ENCODE measurements at places on chromosomes 3 and 15.
A peak's percentile ranks its signal among the peaks of the same experiment; 100 is the strongest.

- DNase-seq = no peak
These were observed 13.7 kb upstream of the SEC22A start for GRCh38 chr3:123188058-123188457.

- DNase-seq = peak; percentile 20
These were observed 540.1 kb downstream of the NTRK3 start for GRCh38 chr15:87716422-87716821.

- DNase-seq = no peak
These were observed 23.9 kb downstream of the FAM174B start for GRCh38 chr15:92631721-92632120.

- no peak for DNase-seq
These were observed 13.8 kb downstream of the KLHL6 start for GRCh38 chr3:183541738-183542137.

- no peak for DNase-seq
These were observed 4.3 kb downstream of the ZNF592 start for GRCh38 chr15:84752700-84753099.

GRCh38 chr3:67382536-67382935, 271.9 kb downstream of the SUCLG2 start:
- DNase-seq = no peak

DNA sequence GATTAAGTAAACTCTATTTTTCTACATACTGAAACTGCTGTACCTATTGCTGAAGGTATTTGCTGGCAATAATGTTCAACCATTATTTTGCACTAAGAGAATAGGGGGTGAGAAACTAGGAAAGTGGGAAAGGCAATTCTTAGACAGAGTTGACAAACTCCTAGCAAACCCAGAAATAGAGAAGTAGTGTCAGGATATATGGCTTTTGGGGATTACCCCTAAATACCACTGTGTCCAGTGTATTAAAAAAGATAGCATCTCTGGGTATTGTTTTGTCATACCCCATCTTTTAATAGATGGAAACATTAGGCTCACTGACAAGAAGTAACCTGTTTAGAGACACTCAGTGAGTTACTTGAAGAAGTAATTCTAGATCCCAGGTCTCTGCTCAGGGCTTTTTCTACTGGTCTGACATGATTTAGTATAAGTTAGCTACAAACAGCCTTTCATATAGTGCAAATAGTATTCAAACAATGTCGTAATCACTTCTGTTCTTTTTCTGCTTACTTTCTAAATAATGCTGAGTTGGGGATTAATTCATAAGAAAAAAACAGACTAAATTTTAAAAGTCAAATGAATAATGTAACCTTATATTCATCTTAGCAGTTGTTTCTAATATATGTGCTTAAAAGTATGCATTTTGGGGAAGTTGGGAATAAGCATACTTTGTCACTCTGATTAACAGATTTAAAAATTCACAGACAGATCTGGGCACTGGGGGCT, 107.2 kb downstream of the IL1RAP start:
- DNase-seq = no peak

DNA sequence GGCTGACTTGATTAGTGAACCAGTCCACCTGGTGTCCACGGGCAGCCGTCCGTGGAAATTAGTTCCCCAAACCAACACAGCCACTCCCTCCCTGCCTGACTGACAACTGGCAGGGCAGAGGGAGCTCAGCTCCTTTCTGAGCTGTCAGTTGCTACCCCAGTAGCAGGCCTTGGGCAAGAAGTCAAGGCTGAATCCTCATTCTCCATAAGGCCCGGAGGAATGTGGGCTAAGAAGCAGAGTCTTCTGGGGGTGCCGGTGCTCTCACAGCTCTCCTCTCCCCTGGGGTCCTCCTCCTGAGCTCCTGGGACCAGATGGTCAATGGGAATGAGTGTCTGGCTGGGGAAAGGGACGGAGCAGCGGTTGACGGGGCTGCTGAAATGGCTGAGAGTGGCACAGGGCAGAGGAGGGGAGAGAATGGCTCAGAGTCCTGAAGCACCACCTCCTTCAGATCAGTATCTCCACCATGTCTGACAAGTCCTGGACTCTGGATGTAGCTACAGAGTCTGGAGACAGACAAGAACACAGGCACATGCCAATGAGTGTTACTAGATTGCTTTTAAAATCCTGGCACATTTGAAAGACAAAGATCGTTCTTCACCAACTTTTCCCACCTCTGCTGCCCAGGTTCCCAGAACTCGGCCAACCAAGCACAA, 16.9 kb downstream of the AMOTL2 start:
- no peak for DNase-seq

- no peak for DNase-seq
These were observed 121.1 kb downstream of the TPRG1 start for GRCh38 chr3:189292667-189293484.

DNA sequence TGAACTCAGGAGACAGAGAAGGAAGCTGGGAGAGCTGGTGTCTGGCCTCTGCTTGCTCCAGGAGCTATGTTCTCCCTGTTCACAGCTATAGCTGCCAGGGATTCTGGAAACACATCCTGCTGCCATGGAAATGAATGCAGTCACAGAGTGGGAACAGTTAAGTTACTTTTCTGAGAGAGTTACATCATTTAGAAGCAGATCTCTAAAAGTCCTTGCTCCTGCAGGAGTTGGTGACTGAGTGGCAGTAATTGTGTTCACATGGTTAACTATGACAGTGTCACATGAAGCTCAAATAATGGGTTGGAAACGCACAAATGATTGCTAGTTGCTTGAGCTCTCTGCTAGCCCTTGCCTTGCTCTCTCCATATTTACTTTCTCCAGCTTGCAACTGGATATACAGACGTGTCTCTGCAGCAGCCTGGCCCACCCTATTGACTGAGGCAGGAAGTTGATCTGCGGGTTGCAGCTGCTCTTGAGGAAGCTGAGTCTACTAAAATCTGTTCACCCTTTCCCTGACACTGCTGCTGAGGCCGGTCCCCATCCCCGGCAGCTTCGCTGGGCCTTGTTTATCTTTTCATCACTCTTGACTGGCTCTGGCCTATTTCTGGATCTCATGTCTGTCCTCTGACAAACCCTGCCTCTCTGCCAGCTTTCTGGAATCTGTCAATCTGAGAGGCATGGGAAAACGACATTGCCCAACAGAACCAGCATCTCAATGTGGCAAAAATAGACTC, 16.7 kb upstream of the ISLR start:
- DNase-seq = no peak

GRCh38 chr3:33750211-33750548, 32.1 kb upstream of the CLASP2 start:
- DNase-seq = no peak

DNA sequence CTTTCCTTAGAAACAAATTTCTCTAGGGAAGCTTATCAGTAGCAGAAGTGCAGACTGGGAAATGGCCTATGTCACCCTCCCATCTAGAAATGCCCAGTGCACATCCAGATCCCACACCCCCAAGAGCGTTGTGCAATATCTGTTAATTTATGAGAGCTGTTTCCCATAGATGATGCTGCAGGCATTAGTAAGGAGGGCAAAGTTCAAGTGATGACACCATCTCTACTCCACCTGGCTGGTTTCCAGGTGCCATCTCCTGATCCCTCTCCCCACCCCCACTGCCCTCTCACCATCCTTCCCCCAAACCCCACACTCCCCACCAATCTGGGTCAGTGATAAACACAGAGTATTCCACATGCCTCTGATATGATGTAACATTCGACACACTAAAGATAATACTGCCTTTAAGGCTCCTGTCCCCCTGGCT, 39.4 kb downstream of the AGTR1 start:
- DNase-seq = no peak

DNA sequence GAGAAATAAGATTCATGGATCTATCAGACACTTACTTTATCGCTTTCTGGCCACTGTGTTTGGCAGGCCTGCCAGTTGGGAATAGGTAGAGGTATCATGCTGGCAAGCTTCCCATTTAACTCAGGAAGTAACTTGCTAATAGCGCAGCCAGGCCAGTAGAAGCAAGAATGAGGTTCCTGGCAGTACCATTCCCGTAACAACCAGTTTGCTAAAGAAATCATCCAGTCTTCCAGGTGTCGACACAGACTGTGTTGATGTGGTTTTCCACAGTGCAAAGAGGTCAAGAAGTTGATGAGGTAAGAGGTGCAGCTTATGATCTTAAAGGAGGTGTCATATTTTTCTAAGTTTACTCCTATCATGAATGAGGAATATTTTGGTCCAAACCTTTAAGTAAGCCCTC, 46.2 kb downstream of the DPH6 start:
- no peak for DNase-seq

DNA sequence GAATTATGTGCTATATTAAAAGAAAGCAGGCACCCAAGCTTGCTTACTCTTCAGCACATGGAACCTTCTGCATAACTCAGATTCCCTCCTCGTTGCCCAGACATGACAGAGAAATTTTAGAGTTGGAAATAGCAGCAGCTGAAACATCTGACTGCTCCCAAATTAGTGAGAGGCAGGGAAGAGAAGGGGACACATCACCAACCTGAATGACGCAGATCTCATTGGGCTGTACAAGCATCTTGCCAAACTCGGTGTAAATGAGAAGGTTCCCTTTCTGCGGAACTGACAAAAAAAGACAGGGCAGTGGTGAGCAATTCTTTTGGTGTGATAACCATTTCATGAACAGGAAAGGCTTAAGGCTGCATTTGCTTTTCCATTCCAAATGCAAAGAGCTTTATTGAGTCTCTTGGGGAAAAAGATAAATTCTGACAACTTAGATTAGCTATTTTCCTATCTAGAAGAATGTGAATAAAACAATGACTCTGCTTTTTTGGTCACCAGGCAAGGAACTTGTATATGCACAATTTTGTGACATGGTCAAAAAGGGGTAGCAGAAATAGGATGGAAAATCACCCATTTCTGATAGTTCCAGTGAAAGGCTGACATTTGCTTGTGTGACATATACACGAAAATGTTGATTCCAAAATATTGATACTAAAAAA, 35.1 kb downstream of the HGD start:
- no peak for DNase-seq

- DNase-seq = no peak
These were observed 101.9 kb upstream of the SLCO3A1 start for GRCh38 chr15:91751611-91752010.

DNA sequence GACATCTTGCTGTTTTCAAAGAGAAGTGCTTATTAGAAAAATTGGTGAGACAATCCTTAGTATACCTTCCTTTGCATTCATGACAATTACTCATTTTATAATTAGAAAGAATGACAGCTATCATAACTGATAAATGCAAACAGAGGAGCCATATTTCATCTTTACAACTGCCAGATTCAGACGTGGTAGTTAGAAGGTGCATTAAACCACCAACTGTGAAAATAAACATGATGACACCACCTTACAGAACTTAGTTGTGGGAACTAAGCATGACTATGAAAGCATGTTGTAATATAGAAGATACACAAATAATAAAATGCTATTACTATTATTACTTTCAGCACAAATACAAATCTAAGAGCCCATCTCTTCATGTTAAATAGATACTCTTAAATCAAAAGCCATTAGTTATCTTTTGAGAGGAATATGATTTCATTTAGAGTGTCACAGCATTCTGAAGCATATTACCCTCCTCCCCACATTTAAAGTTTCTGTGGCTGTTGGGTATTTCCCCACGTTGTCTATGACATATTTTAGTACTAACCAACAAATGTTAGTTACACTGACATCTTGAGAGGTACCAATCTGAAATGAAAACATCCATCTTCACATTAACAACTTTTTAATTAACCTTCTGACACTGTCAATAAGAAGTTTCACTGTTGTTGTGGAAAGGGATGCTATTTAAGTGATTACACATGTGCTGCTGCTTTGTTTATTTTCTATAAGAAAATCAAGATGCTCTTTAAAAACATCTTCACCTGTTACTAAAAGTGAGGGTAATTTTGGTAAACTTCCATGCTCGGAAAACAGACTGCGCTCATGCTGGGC, 163.8 kb downstream of the LSAMP start:
- DNase-seq = no peak

DNA sequence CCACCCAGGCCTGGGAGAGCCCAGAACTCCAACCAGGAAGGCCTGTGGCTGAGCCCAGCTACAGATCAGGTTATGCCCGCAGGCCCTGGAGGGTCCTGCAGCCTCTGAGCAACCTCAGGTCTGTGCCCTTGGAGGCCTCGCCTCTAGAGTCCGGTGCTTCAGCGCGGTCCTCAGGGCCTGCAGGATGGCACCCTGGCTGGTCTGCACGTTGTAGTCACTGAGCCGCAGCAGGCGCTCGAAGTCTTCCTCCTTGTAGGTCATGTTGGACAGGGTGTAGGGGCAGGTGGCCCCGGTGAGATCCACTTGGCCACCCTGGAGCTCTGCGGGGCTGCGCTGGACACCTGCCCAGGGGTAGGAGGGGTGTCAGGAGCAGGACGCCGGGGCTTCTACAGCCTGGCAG, 25.8 kb downstream of the PLA2G4D start:
- no peak for DNase-seq

- peak; percentile 50 for DNase-seq
These were observed 7.0 kb downstream of the SUCLG2 start for GRCh38 chr3:67647390-67647878.

GRCh38 chr15:56856934-56857333, 61.5 kb upstream of the TCF12 start:
- no peak for DNase-seq

GRCh38 chr15:32956006-32956405, 238.2 kb downstream of the GREM1 start:
- peak; percentile 55 for DNase-seq

GRCh38 chr3:151480492-151480891, 19.6 kb upstream of the IGSF10 start:
- no peak for DNase-seq

- DNase-seq = peak; percentile 36
These were observed 185.6 kb downstream of the FAM43A start for GRCh38 chr3:194871143-194871863.

DNA sequence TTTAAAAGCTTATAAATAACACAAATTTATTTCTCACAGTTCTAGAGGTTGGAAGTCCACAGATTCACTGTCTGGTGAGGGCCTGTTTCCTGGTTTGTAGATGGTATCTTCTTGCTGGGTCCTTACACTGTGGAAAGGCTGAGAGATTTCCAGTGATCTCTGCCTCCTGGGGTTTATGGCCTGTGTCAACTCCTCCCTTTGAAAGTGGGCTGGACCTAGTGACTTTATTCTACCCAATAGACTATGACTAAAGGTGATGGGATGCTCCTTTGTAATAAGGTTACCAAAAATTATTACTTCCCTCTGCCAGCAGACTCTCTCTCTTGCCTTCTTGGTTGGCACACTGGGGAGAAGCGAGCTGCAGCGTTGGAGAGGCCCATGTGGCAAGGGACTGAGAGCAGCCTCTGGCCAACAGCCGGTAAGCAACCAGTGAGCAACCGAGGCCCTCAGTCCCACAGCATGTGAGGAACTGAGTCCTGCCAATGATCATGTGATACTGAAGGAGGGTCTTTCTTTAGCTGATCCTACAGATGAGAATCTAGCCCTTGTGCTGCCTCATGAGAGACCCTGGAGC, 14.0 kb upstream of the COPG1 start:
- no peak for DNase-seq
